Right renal pelvis (tissue), 4 donors: ENCODE measurements at places on chromosomes 6 and 20.

DNA sequence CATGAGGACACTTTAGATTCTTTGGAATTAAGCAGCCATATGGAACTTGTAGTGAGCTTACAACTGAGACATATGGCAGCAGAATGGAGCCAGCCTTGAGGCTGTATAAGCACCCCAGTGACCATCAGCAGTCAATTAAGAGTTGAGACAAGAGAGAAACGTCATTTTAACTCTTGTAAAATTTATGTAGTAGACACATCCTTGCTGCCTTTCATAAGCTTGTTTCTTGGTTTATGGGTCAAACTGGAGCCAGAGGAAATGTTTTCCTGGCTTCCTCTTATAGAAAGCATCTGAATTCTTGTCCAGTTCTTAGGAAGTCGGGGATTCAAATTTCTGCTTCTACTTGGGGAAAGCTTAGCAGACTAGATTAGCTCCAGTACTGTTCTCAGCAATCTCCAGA lies 745.1 kb upstream of the MARCKS start:
- DNase-seq = no peak

GRCh38 chr20:25079171-25079570 lies 2.8 kb downstream of the VSX1 start:
- DNase-seq = no peak

- DNase-seq = no peak
Measured at GRCh38 chr6:69976591-69977090, 110.3 kb downstream of the COL19A1 start.

GRCh38 chr6:68192988-68193387 lies 442.1 kb upstream of the ADGRB3 start:
- DNase-seq = no peak

- no peak for DNase-seq
Measured at GRCh38 chr6:16352258-16352635, 113.9 kb downstream of the GMPR start.
